ENCODE measurements at places on chromosomes 12 and 14. TPM values are rescaled to one million over a fixed set of nuclear protein-coding genes. Genes with fewer than 3 reads are reported as not detected.

GRCh38 chr14:95421741-95422140 is 94.7 kb downstream of the SYNE3 start:
- DNase-seq, result no peak

DNA sequence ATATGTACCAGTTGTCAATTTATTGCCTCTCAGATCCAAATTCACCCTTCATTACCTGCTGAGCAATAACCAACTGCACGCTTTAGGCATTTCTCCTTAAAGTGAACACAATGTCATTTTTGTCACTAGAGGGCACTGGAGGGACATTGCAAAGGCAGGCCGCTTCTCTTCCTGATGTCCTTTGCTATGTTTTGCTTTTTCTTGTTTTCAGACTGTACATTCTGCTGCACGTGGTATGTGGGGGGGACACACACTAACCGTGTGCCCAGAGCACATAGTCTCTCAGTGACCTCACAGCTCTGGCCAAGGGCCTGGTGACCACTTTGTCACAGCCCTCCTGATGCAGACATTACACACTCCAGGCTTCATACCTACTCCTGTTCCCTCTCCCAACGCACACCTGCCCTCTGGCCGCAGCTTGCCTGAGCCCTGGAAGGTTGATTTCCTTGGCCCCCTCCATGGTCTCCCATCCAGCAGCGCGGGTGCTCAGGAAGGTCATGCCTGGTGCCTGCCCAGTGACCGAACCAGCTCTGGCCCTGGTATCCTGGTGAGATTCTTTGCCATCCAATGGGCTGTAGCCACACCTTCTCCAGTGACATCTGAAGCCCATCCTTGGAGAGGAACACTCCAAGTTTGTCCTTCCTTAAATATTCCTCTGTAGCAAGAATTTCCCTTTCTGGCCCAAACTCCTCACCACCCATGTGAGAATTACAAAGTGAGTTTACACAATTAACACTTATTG is 39.9 kb downstream of the MYO1H start:
- peak; percentile 53 for DNase-seq

GRCh38 chr14:69792887-69793421 is 4.1 kb downstream of the SLC10A1 start:
- no peak for DNase-seq

- no peak for DNase-seq
Measured at GRCh38 chr14:20632448-20632830, 9.1 kb downstream of the OR6S1 start.

DNA sequence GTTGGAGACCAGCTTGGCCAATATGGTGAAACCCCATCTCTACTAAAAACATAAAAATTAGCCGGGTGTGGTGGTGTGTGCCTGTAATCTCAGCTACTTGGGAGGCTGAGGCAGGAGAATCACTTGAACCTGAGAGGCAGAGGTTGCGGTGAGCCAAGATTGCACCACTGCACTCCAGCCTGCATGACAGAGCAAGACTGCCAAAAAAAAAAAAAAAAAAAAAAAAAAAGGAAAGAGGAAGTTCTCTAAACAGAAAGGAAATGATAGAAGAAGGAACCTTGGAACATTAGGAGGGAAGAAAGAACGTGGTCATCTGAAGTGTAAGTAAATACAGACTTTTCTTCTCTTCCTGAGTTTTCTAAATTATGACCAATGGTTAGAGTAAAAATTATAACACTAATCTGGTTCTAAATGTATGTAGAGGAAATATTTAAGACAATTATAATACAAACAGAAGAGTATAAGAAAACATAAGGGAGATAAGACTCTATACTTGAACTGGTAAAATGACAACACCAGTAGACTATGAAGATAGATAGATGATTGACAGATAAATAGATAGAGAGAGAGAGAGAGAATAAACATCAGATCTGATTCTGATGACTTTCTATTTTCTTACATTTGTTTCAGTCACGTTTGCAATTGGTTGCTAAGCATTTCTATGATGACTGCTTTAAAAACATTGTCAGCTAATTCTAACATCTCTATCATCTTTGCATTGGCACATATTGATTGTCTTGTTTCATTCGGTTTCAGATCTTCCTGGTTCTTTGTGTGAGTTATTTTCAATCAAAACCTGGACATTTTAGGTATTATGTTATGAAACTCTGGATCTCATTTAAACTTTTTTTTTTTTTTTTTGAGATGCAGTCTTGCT is 12.9 kb upstream of the CORO1C start:
- DNase-seq, result no peak

- DNase-seq, result peak; percentile 63
Measured at GRCh38 chr14:96177766-96178375, 26.8 kb upstream of the BDKRB2 start.

DNA sequence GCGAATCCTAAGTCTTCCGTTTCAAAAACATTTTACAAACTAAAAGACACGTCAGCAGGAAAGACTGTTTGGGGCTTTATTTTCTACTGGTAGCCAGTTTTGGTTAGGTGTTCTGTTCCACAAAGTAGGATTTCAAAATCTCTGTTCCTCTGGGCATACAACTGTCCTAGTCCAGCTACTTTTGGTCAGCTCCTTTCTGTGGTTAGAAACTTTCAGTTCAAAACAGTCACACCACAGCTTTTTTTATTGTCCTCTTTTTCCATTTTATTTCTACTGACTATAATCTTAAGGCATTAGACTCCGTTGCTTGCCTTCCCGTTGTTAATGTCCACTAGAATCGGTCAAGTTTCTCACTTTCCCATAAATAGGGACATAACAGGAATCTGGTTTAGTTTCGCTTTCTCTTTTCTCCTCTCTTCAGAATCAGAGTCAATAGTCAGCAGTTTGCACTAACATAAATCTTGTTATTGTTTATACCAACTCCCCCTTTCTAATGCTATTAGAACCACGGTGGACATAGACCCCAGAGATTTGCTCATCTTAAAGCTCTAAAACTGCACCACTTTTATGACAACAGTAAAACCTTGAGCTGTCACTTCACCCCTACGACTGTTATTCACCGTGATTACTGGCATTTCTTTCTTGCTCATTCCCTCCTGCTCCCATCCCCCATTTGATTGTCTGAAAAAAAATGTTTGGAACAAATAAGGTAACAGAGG is 41.5 kb upstream of the NPAS3 start:
- peak; percentile 39 for DNase-seq

- DNase-seq, result peak; percentile 66
Measured at GRCh38 chr14:69535230-69535848, 39.3 kb downstream of the CCDC177 start.

DNA sequence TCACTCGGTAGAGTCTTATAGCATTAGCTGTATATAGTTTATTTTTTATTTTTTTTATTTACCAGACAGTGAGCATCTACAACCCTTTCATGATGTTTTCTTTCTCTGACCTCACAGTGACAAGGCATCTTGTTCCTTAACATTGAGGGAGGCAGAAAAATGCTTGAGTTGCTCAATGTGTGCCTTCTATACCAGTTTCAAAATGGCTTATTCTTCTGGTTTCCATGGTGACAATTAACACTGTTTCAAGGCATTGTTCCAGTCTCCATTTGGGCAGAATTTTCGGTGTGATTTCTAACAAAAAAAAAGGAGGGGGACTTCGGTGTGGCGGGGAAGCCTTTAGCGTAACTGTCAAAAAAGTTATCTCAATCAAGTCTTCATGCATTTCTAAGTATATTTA is 209.7 kb upstream of the NPAS3 start:
- DNase-seq, result no peak

GRCh38 chr12:32080435-32080834 is 26.2 kb upstream of the BICD1 start:
- DNase-seq, result no peak

DNA sequence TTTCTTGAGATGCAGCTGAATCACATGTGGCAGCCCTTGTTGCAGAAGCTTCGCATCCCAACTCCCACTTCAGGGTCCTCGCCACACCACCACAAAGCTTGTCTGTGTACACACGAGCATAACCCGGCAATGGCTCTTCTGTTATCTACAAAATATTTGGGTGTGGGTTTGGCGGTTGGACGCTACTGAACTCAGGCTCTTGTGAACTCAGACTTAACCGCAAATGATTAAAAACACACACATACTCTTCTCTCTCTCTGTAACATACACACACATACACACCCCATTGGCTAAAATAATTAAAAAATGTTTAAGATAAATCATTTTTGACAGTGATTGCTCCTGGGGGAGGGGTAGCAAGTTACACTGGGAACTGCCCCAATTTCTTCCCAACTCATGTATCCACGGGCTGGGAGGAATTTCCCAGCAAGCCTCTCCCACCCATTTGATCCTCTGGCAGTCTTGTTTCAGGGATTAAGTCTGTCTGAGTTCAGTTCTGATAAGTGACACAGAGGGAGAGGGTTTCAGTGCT is 63.7 kb upstream of the MANSC4 start:
- peak; percentile 91 for DNase-seq

- DNase-seq, result no peak
Measured at GRCh38 chr12:23446746-23447145, 502.7 kb downstream of the SOX5 start.

- no peak for DNase-seq
Measured at GRCh38 chr14:106294324-106294723, 767.9 kb downstream of the TMEM121 start.

GRCh38 chr12:118704527-118705241 is 276.7 kb upstream of the SRRM4 start:
- DNase-seq, result no peak

DNA sequence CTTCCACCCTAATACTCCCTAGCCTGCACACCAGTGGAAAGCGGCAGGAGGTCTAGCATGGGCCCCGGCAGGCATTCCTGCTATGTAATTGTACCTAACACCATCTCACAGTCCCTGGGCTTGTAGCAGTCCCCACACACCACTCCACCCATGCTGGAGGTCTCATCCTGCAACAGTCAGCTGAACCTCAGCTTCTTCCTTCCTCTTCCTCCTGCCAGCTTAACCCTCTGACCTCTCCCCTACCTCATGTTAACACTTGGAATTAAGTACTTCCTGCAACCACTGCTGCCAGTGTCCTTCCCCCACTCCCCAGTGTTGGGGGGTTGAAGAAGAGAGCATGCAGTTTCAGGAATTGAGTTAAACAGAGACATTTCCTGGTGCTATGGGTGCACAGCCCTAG is 7.6 kb downstream of the ADCY4 start:
- DNase-seq, result no peak

DNA sequence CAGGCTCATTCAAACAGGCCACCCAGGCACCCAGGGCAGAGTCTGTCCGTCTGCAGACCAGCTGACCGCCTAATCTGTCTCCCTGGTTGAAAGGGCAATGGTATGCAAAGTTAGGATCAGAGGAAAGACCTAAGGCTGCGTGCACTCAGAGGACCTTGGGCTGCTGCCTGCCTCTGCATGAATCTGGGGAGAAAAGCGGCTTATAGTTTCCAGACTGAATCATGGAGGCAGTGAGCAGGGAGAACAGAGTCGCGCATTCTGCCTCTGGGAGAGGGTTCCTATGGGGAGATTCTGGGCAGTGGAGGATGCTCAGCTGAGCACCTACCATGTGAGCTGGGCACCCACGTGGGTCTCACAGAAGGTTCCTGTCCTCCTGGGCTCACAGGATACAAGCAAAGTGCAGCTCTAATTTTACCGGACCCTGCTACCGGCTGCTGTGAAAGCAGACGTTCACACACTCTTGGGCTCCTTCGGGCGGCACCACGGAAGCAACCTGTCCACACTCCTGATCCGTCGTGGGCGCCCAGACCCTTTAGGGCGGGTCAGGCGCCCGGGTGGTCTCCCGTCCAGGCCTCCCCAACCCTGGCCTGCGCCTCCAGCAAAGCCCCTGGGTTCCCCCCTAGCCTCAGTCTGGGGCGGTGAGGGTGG is 772 bp downstream of the SCARB1 start:
- no peak for DNase-seq

DNA sequence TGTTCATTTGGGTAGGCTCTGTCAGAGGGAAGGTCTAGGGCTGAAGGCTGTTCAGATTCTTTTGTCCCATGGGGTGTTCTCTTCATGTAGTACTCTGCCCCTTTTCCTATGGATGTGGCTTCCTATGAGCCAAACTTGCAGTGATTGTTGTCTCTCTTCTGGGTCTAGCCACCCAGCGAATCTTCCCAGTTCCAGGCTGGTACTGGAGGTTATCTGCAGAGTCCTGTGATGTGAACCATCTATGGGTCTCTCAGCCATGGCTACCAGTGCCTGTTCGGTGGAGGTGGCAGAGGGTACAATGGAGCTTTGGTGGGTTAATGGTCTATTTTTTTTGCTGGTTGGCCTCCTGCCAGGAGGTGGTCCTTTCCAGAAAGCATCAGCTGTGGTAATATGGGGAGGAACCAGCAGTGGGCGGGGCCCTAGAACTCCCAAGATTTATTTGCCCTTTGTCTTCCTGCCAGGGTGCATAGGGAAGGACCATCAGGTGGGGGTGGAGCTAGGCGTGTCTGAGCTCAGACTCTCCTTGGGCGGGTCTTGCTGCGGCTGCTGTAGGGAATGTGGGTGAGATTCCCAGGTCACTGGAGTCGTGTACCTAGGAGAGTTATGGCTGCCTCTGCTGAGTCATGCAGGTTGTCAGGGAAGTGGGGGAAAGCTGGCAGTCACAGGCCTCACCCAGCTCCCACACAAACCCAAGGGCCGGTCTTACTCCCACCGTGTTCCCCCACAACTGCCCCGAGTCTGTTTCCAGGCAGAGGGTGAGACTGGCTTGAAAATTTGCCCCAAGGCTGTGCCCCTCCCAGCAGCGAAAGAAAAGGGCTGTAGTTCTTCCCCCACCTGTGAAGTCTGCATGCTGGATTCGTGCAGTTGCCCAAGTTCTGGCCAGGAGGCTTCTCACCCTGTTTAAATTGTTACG is 17.5 kb downstream of the MTRFR start:
- no peak for DNase-seq

- DNase-seq, result no peak
Measured at GRCh38 chr12:113240395-113240794, 19.1 kb downstream of the TPCN1 start.

GRCh38 chr14:64746298-64747250 is 42.4 kb downstream of the PLEKHG3 start:
- DNase-seq, result peak; percentile 25

SERPINA5 gene
- total RNA-seq, result not detected

PLBD1 gene
- total RNA-seq, result 3.4 TPM

CAPS2 gene
- 12.9 TPM for total RNA-seq

ARHGEF40 gene
- 71.9 TPM for total RNA-seq

MYRFL gene
- total RNA-seq, result not detected

GPR65 gene
- total RNA-seq, result not detected

SUOX gene
- 40.4 TPM for total RNA-seq

MAP1LC3B2 gene
- not detected for total RNA-seq

MYF5 gene
- total RNA-seq, result not detected

C12orf54 gene
- total RNA-seq, result not detected

RASAL1 gene
- not detected for total RNA-seq

KCNA5 gene
- total RNA-seq, result not detected

ACRBP gene
- total RNA-seq, result 0.49 TPM

SCN8A gene
- 17.2 TPM for total RNA-seq

FSCB gene
- total RNA-seq, result 1.4 TPM

All from fibroblast of the aortic adventitia (primary cell).